Stimulated activated CD8-positive, alpha-beta memory T cell treated with anti-CD3 and anti-CD28 coated beads, Interleukin-4, amount 100 ng/mL, for 1 hour (primary cell): ENCODE measurements at places on chromosomes 13 and 19.

- peak; percentile 67 for DNase-seq
Observed at GRCh38 chr19:8050274-8051096, 2.1 kb upstream of the CCL25 start.

DNA sequence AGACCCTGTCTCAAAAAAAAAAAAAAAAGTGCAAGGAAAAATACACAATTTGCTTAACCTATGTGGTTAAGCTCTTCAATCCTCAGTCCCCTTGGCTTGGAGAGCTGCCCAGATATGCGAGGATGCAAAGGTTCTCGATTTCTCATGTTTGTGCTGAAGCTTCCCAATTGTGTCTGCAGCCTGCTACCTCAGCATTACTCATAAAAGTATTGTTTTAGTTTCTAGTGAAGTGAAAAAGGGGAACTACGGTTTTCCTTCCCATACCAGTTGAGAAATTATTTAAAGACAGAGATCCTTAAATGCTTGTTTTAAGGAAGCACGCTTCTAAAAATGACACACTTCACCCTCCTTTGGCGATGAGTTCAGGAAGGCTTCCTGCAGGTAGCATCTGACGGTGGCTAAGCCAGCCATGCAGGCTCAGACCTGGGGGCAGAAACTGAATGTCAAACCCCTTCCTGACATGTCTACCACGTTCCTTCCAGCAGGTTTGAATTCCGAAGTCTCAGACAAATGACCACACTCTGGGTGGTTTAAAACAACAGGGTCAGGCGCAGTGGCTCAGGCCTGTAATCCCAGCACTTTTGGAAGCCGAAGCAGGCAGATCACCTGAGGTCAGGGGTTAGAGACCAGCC is 47.9 kb downstream of the RUBCNL start:
- no peak for DNase-seq

- DNase-seq = no peak
Observed at GRCh38 chr13:106178816-106179215, 356.6 kb downstream of the EFNB2 start.

DNA sequence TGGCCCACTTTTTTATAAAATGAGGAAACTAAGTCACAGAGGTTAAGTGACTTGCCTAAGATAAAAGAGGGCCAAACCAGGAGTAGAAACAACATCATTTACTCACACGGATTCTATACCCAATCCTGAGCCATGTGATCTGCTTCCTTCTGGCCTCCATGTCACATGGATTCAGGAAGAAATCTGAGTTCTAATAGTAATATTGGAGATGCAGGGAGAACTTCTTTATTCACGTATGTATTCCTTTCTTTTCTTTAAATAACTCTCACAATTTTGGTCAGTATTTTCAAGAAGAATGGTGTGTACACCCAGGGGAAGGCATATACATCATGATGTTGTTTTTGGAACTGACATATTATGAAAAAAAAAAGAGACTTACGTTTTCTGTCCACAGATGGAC is 1.8 kb downstream of the POSTN start:
- no peak for DNase-seq

GRCh38 chr19:6059988-6060599 is 50.2 kb downstream of the RFX2 start:
- DNase-seq = no peak

- DNase-seq = no peak
Observed at GRCh38 chr19:40344422-40344821, 3.8 kb downstream of the C19orf47 start.
